ENCODE measurements at places on chromosomes 1 and 21.

DNA sequence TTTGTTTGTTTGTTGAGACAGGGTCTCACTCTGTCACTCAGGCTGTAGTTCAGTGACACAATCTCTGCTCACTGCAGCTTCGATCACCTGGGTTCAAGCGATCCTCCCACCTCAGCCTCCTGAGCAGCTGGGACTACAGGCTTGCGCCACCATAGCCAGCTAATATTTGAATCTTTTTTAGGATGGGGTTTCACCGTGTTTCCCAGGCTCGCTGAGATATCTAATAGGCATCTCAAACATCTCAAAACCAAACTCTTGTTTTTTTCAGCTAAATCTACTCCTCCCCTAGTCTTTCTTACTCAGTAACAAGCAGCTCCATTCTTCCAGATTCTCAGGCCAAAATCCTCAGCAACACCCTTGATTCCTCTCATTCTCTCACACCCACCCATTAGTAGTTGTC is 22.0 kb upstream of the SRRM1 start:
- no peak for DNase-seq

DNA sequence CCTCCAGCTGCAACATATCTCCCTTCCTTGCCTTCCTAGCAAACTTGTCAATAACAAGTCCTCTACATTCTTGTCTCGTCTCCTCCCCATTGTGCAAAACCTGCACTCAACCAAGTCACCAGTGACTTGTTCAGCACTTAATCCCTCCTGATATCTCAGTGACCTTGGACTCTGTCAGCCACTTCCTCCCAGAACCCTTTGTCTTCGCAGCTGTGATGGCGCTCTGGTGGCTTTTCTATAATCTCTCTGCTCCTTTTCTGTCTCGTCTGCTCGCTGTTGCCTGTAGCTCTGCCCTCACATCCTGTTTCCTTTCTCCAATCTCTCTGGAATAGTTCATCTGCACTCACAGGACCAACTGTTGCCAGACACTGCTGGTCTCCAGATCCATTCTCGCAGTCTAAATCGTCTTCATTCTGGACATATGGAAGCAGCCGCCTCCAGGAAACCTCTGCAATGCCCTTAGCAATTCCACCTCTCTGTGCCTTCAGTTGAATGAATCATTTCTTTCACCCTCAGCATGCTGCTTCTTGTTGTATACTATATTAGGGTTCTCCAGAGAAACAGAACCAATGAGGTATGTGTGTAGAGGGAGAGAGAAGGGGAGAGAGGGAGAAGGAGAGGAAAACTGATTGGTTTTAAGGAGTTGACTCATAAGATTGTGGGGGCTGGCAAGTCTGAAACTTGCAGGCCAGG is 17.4 kb upstream of the IFNAR2 start:
- no peak for DNase-seq

GRCh38 chr1:78079580-78079979 is 33.8 kb downstream of the GIPC2 start:
- DNase-seq: no peak

DNA sequence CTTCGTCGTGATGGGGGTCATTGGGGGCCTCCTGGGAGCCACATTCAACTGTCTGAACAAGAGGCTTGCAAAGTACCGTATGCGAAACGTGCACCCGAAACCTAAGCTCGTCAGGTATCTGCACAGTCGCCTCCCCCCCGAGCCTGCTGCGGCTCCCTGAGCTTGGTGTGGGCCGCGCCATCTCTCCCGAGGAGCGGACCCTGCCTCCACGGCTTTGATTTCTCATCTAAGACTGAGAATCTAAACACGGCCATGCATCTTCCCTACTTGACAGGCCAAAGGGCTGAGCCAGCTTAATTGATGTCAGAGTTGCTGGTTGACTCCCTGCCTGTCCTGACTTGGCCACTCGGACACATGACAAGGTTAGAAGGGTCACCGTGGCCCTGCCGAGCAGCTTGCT is 19.1 kb downstream of the NPPA start:
- no peak for DNase-seq

GRCh38 chr1:161834967-161835550 is 68.9 kb downstream of the ATF6 start:
- no peak for DNase-seq

DNA sequence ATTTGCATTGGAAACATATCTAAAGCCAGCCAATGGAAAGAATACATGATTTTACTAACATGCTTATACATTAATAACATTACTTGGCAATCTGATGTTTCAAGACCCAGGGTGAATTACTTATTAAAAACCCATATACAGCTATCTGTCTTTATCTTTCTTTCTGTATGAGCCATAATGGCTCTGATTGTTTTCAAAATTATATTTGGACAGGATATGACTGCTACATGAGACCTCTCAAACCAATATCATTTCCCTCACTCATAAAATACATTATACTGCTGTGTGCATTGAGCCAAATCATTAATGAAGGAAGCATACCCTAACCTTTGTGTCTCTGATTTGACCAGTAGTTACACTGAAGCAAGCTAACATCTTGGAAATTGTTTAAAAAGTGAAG is 205.9 kb upstream of the DPYD start:
- no peak for DNase-seq

DNA sequence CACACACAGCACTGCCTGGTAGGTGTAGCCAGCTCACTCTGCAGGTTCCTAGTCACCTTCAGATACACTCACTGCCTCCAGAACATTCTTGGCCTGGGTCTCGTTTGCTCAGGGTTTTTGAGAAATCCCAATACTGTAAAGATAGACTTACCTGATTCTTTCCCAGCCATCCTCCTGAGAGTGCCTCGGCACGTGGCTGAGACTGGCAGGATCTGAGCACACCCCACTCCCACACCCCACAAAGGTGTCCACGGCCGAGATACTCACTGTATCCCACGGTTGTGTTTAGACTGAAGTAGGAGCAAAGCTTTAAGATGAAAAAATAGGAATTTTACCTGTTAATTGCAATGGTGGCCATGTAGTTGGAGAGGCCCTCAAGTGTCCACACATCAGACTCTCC is 33.4 kb downstream of the SNAP47 start:
- no peak for DNase-seq

DNA sequence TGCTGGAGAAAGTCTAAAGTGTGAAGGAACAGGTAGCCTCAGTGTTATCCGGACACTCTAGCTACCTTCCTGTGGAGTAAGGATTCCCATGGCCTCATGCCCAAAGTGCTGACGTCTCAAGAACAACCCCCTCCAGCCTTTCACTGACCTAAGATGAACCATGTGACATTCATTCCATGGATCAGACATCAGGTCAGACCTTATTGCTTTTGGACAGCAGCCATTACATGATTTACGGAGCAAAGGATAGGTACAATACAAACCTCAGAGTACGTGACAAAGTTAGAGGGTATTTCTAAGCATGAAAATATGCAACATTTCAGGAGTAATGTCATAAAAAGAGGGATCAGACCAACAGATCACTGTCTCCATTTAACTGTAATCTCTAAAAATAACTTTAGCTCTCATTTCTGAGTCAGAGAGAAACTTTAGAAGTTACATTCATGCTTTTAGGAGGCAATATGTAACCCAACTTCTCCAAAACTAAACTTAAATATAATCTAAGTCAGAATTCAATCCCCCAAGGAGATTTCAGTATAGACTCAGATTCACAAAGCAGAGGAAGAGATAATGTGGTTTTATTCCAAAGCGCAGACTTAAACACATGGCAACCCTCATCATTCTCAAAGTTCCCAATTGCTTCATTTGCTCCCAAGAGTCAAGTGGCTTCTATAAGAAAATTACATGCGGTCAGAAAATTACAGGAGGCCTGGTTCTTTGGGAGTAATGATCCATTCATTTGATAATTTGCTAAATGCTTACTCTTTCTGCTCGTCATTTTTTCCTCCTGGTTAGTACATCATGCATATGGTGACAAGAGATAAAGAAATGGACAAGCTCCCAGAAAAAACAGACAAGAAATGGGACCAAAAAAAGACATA is 280.4 kb downstream of the SETD4 start:
- no peak for DNase-seq

GRCh38 chr1:225514671-225515081 is 86.8 kb upstream of the LBR start:
- DNase-seq: no peak
